ENCODE measurements at places on chromosomes 1 and 21.

- no peak for DNase-seq
These were observed 284.0 kb downstream of the PTPRC start for GRCh38 chr1:198922638-198923430.

DNA sequence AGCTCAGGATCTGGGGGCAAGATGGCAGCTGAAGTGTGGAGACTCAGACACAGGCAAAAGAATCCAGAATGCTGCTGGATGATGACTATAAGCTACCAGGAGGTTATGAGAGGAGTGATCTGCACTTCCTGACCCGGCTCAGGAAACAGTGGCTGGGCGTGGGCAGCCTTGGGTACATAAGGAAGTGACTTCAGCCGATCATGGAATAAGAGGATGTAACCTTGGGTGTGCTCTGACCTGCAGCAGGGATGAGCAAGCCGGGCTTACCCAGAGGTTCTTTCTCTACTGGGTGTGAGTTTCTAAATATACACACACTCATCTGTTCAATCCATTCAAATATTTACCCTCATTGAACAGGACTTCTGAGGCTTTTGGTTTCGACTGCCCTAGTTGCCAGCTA, 62.7 kb downstream of the CD34 start:
- DNase-seq = no peak

DNA sequence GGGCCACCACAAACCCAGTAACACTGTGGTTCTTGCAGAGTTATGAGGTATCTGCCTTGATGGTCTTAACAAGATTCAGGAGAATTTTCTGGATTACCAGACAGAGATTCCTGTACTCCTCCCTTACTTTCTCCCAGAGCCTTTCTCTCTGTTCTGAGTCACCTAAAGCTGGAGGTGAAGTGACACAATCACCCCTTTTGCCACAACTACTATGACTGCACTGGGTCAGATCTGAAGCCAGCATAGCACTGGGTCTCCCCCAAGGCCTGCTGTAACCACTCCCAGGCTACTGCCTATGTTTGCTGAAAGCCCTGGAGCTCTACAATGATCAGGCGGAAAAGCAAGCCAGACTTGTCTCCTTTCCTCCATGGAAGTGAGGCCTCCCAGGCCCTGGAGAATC, 156.7 kb upstream of the NEGR1 start:
- no peak for DNase-seq

- DNase-seq = no peak
These were observed 3902.5 kb downstream of the SRGAP2C start for GRCh38 chr1:125087247-125087646.

GRCh38 chr1:21691739-21692138, 22.6 kb upstream of the RAP1GAP start:
- no peak for DNase-seq

All from iPS DF 6.9 (cell line).